Left lobe of liver (tissue), 2 donors: ENCODE measurements at places on chromosomes 2 and 18. TPM values are rescaled to one million over a fixed set of nuclear protein-coding genes. Genes with fewer than 3 reads are reported as not detected.

The FER1L5 gene
- total RNA-seq: 0.10 TPM

The SIGLEC15 gene
- total RNA-seq: 0.20 TPM

The STK39 gene
- total RNA-seq: 0.50 TPM

The PFN4 gene
- total RNA-seq: 0.45 TPM

The PER2 gene
- 8.0 TPM for total RNA-seq

The MALT1 gene
- total RNA-seq: 10.4 TPM

The SOX11 gene
- total RNA-seq: 0.05 TPM

The CAPN14 gene
- total RNA-seq: not detected

The MRO gene
- total RNA-seq: 12.0 TPM

The RAB6D gene
- total RNA-seq: not detected

The IL1R2 gene
- total RNA-seq: 12.0 TPM

The NTSR2 gene
- total RNA-seq: not detected

The PDK1 gene
- total RNA-seq: 6.2 TPM

The INSIG2 gene
- total RNA-seq: 20.7 TPM

The TMEM247 gene
- total RNA-seq: not detected

The PLEK gene
- 2.9 TPM for total RNA-seq
